ENCODE measurements at places on chromosomes 11 and 22.

DNA sequence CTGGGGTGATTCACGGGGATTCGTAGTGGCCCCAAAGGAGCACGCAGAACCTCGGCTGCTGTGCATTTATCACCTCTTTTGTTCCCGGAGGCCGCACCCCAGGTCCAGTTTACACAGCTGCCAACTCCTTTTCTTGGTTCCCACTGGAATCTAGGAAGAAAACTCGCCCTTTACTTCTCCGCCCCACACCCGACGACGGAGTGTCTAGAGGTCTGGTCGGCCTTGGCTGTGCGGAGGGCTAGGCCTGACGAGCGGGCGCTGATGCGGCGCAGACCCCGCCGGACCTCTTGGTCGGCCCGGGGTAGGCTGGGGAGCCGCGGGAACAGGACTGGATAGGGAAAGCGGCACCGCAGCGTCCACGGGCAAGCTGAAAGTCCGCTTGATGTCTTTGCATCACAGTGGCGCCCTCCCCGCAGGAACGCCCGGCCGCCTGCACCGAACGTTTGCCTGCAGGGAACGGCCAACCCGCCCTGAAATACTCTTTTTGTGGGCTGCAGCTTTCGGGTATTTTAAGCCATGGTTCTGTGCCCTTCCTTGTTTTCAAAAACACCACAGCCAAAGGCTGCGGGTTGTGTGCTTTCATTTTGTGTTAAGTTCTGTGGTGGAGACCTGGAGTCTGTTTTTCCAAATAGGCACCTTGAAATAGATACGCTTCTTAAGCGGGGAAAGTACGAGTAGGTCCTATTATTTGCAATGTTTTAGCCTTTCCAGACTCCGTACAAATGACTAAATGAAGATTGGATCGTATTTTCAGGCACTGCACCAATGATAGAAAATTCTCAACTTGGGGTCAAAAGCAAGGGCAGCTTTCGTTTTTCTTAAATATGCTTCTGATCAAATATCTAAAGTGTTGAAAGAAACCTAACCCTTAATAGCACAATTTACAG, 829 bp upstream of the ZBED5 start:
- no peaks in the 10 kb centered on the region for H3K36me3 ChIP-seq
- H3K27me3 ChIP-seq = no peaks in the 10 kb centered on the region
- H3K4me3 ChIP-seq = peak overlapping the region; percentile 94

DNA sequence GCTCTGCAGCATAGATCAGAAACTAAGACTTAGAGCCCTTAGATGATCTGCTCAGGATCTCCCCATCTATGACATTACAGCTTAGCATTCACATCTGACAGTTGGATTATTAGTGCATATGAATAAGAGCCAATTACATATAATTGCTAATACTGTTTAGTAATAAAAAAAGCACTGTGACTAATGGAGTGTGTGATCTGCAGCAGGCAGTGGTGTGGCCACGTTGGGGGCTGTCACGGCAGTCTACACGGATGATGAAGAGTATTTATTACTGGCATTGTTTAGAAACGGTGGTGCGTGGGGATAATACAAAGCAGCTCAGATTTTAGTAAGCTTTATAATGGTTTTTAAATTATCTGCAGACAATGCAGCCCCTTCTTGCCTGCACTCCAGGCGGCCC, 93.5 kb upstream of the TIMP3 start:
- DNase-seq = no peak
- no peaks in the 10 kb centered on the region for H3K4me1 ChIP-seq
- no peak overlapping the region for H3K27ac ChIP-seq
- no peaks in the 10 kb centered on the region for H3K27me3 ChIP-seq

- no peak overlapping the region for H3K27ac ChIP-seq
- H3K36me3 ChIP-seq = no peaks in the 10 kb centered on the region
- DNase-seq = no peak
- H3K4me1 ChIP-seq = no peaks in the 10 kb centered on the region
Observed at GRCh38 chr11:43278193-43278956, 33.4 kb upstream of the API5 start.

- H3K4me3 ChIP-seq = no peak overlapping the region
- no peaks in the 10 kb centered on the region for H3K36me3 ChIP-seq
- H3K27me3 ChIP-seq = no peaks in the 10 kb centered on the region
- no peak for DNase-seq
- no peaks in the 10 kb centered on the region for H3K4me1 ChIP-seq
Observed at GRCh38 chr11:92269021-92269420, 44.4 kb downstream of the FAT3 start.

GRCh38 chr11:8229299-8230177, 34.1 kb downstream of the LMO1 start:
- H3K27me3 ChIP-seq = no peaks in the 10 kb centered on the region
- H3K36me3 ChIP-seq = no peaks in the 10 kb centered on the region
- no peak for DNase-seq

DNA sequence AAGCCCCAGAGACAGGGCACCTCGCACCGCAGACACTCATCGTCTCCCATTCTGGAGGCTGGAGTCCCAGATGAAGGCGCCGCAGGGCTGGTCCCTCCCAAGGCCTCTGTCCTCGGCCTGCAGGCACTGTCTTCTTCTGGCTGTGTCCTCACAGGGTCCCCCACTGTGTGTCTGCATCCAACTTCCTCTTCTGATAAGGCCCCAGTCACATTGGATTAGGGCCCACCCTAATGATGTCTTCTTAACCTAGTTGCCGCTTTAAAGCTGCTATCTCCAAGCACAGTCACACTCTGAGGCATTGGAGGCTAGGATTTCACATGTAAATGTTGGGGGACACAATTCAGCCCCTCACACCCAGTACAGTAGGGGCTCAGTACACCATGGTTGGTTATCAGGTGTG, 48.9 kb downstream of the DHCR7 start:
- H3K36me3 ChIP-seq = no peaks in the 10 kb centered on the region
- no peak for DNase-seq
- H3K4me1 ChIP-seq = no peaks in the 10 kb centered on the region
- H3K27ac ChIP-seq = no peak overlapping the region
- no peak overlapping the region for H3K4me3 ChIP-seq
